Activated B cell treated with CpG ODN at 0.5 μM for 24 hours (primary cell): ENCODE measurements at places on chromosomes 3 and 15. TPM values are rescaled to one million over a fixed set of nuclear protein-coding genes. Genes with fewer than 3 reads are reported as not detected.
A peak's percentile ranks its signal among the peaks of the same experiment; 100 is the strongest.

DNA sequence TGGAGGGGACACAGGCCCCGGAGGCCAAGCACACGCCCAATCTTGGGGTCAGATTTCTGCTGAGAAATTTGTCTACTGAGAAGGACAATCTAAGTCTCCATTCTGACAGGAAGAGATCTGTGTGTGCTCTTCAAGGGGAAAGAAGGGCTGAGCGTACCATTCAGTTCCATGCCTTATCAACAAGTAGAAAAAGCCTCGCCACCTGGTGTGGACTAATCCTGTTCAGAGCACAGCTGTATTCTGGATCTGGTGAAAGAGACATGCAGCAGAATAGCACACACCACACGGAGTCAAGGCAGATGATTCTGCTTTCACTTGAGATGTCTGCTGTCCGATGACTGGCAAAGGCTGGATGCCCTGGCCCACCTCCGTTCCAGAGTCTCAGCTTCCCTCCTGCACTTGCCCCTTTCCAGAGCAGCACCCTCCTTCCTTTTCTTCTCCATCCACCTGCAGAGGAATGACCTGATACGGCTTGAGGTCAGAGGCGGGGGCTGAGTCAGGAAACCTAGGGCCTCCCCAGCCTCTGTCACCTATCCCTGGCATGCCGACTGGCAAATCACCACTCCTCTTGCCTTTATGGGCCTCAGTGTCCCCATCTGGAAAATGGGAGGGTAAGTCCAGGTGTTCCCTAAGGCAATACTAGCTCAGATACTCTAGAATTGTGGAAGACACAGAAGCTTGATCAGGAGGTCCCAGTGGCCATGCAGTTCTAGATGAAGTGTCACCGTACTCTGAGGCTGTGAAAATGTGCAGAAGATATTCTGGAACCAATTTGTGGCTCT lies 36.9 kb upstream of the CTSH start:
- no peak overlapping the region for H3K4me3 ChIP-seq
- H3K36me3 ChIP-seq: no peaks in the 10 kb centered on the region
- DNase-seq: no peak
- no peak overlapping the region for H3K27ac ChIP-seq
- no peaks in the 10 kb centered on the region for H3K27me3 ChIP-seq

Gene IL12A
- total RNA-seq: 7.0 and 7.8 TPM in 2 replicates

DNA sequence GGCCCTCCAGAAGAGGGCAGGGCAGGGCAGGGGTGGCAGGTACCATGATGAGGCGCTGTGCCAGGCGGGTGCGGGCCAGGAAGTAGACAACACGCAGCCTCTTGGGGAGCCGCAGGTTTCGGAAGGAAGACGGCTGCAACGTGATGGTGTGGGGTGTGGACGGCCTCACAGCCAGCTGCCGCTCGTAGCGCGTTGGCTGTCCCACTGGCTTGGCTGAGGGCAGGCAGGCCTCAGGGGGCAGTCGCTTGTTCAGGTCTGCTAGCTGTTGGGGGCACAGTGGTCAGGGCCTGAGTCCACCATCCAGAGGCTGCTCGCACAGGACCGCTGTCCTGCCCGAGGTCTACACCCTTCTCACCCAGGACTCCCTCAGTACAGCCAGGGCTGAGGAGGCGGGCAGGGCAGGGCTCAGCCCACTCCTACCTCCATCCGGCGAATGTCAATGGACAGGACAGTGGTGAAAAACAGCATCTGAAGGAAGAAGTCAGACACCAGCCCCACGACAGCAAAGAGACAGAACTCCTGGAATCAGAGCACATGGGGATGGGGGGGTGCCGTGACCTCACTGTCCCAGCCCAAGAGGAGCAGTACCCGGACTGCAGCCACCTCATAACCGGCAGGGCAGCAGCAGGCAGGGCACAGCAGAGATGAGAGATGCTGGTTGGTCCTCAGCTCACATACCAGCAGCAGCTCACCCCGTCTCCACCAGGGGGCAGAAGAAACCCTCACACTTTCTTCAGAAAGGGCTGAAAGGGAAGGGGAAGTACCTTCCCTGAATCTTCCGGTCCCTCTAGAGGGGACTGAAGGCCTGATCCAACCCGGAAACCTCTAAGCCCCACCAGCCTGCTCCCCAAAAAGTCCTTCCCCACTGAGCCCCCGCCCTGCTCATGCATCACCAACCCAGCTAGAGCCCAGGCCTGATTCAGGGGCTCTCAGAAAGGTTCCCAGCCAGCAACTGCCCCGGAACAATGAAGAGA lies 40.0 kb downstream of the PTPN23 start:
- H3K4me3 ChIP-seq: peak overlapping the region; percentile 75
- H3K27ac ChIP-seq: peak overlapping the region; percentile 98
- DNase-seq: peak; percentile 75

Gene SMCO1
- not detected in 2 replicates for total RNA-seq

DNA sequence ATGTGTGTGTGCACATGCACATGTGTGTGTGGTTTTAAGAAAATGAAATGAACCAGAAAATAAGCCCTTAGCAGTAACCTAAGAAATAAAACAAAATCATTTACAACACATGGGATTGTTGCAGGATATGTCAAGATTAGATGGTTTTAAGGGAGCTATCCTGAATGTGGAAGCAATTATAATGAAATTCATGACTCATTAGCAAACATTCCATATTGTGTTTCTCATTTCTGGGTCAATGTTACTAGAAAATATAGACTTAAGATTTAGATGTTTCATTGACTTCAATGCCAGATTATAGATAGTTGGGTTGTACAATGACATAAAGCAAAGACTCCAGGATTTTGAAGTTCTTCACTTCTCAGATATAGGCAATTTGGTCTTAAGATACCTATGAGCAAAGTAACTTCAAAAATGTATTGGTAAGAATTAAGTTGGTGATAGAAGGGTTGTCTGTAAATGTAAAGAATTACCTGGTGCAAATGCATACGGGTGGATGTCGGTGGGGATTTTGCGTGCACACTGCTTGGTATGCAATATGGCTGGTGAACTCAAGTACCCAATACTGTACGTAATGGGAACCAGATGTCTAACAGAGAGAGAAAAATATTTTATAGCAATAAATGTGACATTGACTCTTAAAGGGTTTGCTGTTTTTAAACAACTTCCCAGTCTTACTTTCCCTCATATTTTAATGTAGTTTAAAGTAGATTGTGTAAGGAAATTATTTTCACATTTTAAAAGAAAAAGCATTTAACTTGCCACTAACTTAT lies 53.9 kb upstream of the NR2F2 start:
- H3K4me3 ChIP-seq: no peak overlapping the region
- no peaks in the 10 kb centered on the region for H3K4me1 ChIP-seq
- DNase-seq: no peak
- no peaks in the 10 kb centered on the region for H3K27me3 ChIP-seq

Gene C2CD4B
- not detected in 2 replicates for total RNA-seq

Gene MFN1
- 64.9 and 65.3 TPM in 2 replicates for total RNA-seq

GRCh38 chr3:146454796-146455195 lies 14.6 kb downstream of the PLSCR2 start:
- no peaks in the 10 kb centered on the region for H3K27me3 ChIP-seq
- H3K36me3 ChIP-seq: no peaks in the 10 kb centered on the region
- no peaks in the 10 kb centered on the region for H3K4me1 ChIP-seq

DNA sequence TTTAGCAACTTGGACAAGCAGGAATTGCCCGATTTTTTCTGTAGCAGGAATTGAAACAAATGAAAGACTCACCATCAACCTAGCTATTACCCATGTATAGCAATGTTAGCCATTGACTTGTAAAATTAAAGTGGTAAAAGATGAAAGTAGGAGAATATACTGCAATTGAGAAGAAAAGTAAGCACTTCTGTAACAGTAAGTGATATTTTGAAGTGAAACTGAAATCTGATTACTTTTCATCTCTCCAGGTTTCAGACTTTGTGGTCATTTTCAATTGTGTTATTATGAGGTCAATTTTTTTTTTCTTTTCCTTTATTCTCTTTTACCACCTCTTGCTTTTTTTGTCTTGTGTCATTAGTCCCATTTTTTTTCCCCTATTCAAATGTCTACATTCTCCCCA lies 1078.2 kb downstream of the ZPLD1 start:
- no peak overlapping the region for H3K27ac ChIP-seq
- H3K36me3 ChIP-seq: no peaks in the 10 kb centered on the region
- no peak for DNase-seq
- no peaks in the 10 kb centered on the region for H3K4me1 ChIP-seq
- no peaks in the 10 kb centered on the region for H3K27me3 ChIP-seq

DNA sequence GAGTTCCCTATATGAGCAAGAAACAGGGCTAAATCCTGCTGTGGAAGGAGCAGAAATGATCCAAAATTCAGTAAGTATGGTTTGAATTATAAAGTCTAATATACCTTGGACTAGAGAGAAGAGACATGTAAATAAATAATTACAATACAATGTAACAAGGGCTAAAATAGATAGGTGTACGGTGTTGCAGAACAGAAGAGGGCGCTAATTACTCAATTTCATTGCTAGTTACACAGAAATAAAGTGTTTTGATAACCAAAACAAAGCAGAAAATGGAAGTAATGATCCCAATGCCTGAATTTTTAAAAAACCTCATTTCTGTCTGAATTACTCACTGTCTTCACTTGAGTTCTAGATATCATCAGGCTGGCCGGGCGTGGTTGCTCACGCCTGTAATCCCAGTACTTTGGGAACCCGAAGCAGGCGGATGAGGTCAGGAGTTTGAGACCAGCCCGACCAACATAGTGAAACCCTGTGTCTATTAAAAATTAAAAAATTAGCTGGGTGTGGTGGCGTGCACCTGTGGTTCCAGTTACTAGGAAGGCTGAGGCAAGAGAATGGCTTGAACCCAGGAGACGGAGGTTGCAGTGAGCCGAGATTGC lies 8.3 kb upstream of the PLCH1 start:
- no peak overlapping the region for H3K4me3 ChIP-seq
- no peaks in the 10 kb centered on the region for H3K36me3 ChIP-seq
- H3K4me1 ChIP-seq: no peaks in the 10 kb centered on the region
- no peak overlapping the region for H3K27ac ChIP-seq
- DNase-seq: no peak

Gene IQCF2
- not detected in 2 replicates for total RNA-seq
